Neuronal stem cell (in vitro differentiated cells): ENCODE measurements at places on chromosomes 6 and 20.

- H3K36me3 ChIP-seq: no peaks in the 10 kb centered on the region
- H3K27me3 ChIP-seq: no peaks in the 10 kb centered on the region
Observed at GRCh38 chr6:129558248-129558647, 151.7 kb downstream of the ARHGAP18 start.

DNA sequence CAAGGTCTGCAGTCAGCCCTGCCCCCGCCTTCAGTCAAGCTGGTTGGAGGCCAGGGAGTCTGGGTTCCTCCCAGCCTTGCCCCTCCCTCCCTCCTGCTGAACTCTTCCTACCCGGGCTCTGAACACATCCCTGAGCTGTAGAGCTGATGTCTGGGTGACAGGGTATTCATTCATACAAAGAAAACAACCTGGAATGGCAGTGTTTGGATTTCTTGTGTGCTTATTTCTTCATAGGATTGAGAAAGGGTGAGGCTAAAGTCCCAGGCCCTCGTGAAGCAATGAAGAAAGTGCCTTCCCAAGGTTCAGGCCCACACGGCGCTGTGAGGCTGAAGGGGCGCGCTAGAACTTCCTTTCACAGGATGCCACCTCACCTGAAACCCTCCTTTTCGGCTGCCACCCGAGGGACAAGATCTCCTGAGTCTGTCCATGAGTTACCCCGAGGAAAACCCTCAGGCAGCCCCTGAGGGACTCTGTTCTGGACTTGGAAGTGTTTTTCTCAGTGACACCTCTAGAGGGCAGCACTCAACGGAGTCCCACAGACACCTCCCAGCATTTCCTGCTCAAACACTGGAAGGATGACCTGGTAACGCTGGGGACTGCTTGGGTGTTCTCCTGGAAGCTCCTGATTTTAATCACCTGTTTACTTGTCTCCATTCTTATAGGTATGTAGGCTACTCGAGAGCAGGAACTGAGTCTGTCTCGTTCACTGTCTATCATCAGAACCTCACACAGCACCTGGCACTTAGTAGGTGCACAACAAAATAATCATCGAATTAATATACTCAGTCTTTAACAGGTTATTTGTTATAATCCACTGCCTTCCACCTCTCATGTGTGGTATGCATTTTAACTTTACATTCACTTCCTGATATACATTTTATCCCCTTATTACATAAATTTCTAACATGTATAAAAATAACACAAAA lies 11.8 kb upstream of the GSTA1 start:
- H3K4me3 ChIP-seq: no peak overlapping the region
- H3K4me1 ChIP-seq: no peaks in the 10 kb centered on the region
- H3K27me3 ChIP-seq: no peaks in the 10 kb centered on the region
- no peak overlapping the region for H3K27ac ChIP-seq
- peak; percentile 33 for DNase-seq
- no peaks in the 10 kb centered on the region for H3K36me3 ChIP-seq

DNA sequence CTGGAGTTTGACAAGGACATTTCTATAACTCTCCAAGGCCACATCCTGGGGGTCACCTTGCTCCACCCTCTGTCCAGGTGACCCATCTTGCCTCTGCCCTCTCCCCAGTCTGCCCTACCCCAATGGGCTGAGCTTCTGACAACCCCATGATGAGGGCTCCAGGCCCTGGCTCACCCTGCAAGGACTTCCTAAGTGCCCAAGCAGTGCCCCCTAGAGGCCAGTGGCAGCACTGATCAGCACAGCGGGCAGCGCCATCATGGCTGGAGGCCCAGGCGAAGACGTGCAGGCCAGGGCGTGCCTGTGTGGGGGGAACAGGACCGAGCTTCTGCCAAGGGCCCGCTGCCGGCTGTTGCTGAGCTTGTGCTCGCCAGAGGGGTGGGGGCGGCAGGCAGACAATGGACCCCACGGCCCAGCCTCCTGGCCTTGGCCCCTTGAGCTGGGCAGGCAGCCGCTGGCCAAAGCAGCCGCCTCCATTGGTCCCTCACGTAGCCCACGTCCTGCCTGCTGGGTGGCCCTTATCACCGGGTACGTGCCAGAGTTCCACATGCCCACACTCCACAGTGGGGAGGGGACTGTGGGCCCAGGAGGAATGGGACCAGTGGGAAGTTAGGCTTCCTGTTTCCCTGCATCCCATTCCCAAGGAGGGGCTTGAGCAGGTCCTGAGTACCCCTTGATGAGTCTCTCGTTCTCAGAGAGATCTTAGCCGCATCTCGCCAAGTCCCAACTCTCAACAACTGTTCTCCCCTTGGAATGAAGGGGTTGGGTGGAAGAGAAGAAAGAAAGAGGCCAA lies 64.3 kb downstream of the MRPL14 start:
- DNase-seq: no peak
- H3K4me3 ChIP-seq: no peak overlapping the region
- H3K36me3 ChIP-seq: no peaks in the 10 kb centered on the region
- no peaks in the 10 kb centered on the region for H3K27me3 ChIP-seq
- no peak overlapping the region for H3K27ac ChIP-seq

- no peak overlapping the region for H3K27ac ChIP-seq
- no peaks in the 10 kb centered on the region for H3K36me3 ChIP-seq
- H3K27me3 ChIP-seq: no peaks in the 10 kb centered on the region
- no peak overlapping the region for H3K4me3 ChIP-seq
- no peak for DNase-seq
Observed at GRCh38 chr6:10545482-10545881, 24.3 kb downstream of the GCNT2 start.

DNA sequence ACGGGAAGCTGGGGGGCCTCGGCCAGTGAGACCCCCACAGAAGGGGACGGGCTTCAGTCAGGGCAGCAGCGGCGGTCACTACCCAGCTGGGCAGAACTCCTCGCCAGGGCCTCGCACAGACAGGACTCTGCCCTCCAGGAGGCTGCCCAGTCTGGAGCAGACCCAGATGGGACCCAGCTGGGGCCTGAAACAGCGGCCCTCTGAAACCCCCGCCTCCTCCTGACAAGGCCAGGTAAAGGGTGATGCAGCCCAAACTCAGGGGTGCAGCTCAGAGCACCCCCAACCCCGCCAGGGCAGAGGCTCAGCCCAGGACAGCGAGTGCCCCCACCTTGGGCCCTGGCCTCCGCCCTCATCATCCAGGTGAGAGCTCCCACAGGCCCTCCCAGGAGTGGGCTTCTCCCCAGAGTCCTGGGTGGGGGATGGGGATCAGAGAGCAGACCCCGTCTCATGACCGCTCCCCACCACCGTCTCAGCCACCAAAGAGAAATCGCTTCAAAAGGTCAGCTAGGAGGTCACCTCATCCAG lies 2.2 kb downstream of the EEF1A2 start:
- DNase-seq: no peak
- no peaks in the 10 kb centered on the region for H3K36me3 ChIP-seq
- H3K4me1 ChIP-seq: peaks cover 5% of the 10 kb centered on the region
- no peak overlapping the region for H3K4me3 ChIP-seq
- peaks cover 49% of the 10 kb centered on the region for H3K27me3 ChIP-seq

DNA sequence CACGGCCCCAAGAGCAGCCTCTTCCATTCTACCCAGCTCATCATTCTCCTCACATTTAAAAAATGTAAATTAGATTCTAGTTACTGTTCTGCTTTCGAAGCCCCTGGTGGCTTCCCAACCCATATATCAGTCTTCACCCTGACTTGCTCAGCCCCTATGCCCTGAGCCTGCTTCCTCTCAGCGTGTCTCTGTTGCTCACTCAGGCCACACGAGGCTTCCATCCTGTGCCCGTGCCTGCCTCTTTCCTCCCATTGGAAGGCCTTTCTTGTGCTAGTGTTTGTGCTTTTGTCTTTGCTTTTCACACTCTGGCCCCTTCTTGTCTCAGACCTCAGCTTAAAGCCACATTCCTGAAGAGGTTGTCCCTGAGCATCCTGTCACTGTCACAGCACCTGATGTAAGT lies 78.1 kb downstream of the AFDN start:
- H3K27ac ChIP-seq: peak overlapping the region; percentile 5
- no peak overlapping the region for H3K4me3 ChIP-seq
- no peak for DNase-seq
- peaks cover 18% of the 10 kb centered on the region for H3K36me3 ChIP-seq
- H3K4me1 ChIP-seq: peaks cover 5% of the 10 kb centered on the region
- no peaks in the 10 kb centered on the region for H3K27me3 ChIP-seq

DNA sequence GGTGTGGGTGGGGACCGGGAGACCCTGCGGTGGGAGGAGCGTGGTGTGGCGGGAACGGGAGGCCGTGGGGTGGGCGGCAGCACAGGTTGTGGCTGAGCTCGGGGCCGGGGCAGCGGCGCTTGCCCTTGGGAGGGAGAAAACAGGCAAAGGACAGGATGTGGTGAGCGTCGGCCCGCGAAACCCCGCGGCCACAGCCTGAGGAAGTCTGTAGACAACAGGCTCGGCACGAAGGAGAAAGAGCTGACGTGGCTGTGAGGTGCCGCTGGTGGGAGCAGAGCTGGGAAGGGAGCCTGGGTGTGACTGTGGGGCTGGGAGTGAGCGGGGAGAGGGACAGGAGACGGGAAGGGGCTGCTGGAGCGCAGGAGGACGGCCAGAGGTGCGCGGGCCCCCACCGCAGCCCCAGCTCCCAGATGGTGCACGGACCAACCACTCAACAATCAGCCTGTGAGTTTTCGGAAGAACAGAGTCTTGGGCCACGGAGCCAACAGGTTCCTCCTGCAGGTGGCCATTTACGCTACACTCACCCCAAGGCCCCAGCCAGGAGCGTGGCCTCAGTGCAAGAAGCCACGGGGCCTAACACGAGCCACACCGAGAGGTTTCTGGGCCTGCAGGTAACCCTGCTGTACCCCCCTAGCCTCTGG lies 202.8 kb downstream of the DLL1 start:
- DNase-seq: no peak
- no peak overlapping the region for H3K27ac ChIP-seq
- no peaks in the 10 kb centered on the region for H3K4me1 ChIP-seq
- H3K4me3 ChIP-seq: no peak overlapping the region

DNA sequence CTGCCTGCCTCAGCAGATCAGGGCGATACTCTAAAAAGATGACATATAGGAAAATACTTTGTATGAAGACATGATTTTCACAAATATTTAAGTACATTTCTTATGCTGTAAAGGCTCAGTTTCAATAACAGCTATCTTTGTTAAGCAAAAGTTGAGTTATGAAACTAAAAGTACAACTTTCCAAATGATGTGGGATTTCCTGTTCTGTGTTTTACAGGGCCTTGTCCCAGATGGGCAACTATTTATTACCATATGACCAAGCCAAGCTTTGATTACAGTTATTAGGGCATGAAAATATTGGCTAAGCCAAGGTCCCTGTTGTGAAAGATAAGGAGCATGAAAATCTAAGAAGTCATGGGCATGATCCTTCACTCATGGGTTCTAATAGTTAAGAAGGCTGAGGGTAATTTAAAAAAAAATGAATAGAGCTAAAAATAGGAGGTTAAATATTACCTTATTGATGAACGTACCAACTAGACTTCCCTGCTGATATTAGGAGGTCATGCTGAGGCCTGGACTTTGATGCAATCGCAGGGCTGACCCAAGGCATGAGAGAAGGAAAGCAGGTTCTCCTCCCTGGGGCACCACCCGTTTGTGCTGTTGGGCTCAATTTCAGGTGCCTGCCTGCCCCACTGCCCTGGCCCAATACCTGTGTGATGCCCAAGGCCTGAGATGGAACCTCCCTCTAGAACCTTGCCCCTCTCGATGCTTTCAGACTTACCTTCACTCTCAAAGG lies 294.4 kb upstream of the PRDM1 start:
- H3K27me3 ChIP-seq: no peaks in the 10 kb centered on the region
- no peak overlapping the region for H3K4me3 ChIP-seq

GRCh38 chr20:49100972-49101371 lies 54.9 kb downstream of the CSE1L start:
- no peak for DNase-seq
- H3K4me1 ChIP-seq: no peaks in the 10 kb centered on the region
- no peak overlapping the region for H3K27ac ChIP-seq
- no peaks in the 10 kb centered on the region for H3K27me3 ChIP-seq
- no peak overlapping the region for H3K4me3 ChIP-seq
- peaks cover 38% of the 10 kb centered on the region for H3K36me3 ChIP-seq

- H3K27ac ChIP-seq: no peak overlapping the region
- H3K27me3 ChIP-seq: peaks cover 3% of the 10 kb centered on the region
- DNase-seq: no peak
- H3K4me3 ChIP-seq: peak overlapping the region; percentile 7
- no peaks in the 10 kb centered on the region for H3K36me3 ChIP-seq
Observed at GRCh38 chr20:58623579-58624473, 27.3 kb upstream of the STX16 start.

GRCh38 chr6:36947570-36948351 lies 6.8 kb upstream of the PI16 start:
- no peak overlapping the region for H3K27ac ChIP-seq
- H3K36me3 ChIP-seq: no peaks in the 10 kb centered on the region
- DNase-seq: no peak
- no peak overlapping the region for H3K4me3 ChIP-seq
- no peaks in the 10 kb centered on the region for H3K4me1 ChIP-seq
- peaks cover 10% of the 10 kb centered on the region for H3K27me3 ChIP-seq

- no peaks in the 10 kb centered on the region for H3K36me3 ChIP-seq
- H3K27ac ChIP-seq: no peak overlapping the region
- H3K4me3 ChIP-seq: no peak overlapping the region
- H3K27me3 ChIP-seq: no peaks in the 10 kb centered on the region
- DNase-seq: no peak
Observed at GRCh38 chr6:20564777-20565176, 30.5 kb downstream of the CDKAL1 start.

- no peaks in the 10 kb centered on the region for H3K27me3 ChIP-seq
- peaks cover 10% of the 10 kb centered on the region for H3K4me1 ChIP-seq
- H3K4me3 ChIP-seq: no peak overlapping the region
- H3K27ac ChIP-seq: no peak overlapping the region
Observed at GRCh38 chr6:14934844-14935243, 311.0 kb upstream of the JARID2 start.

DNA sequence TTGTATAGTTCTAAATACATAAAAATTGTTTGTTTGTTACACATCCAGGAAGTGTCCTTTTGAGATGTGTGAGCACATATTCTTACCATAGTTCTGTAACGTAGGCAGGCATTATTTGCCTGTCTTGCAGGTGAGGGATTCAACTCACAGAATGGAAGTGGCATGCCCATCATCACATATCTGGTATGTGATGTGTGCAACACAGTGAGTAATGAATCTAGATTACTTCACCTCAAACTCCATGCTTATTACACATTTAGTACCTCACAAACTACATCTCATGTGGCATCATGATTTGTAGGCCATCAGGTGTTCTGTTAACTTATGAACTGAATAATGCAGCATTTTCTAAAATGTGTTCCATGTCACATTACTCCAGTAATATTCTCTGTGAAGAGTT lies 181.6 kb downstream of the PLCB4 start:
- no peak for DNase-seq
- no peaks in the 10 kb centered on the region for H3K4me1 ChIP-seq
- no peaks in the 10 kb centered on the region for H3K27me3 ChIP-seq
- no peak overlapping the region for H3K27ac ChIP-seq

DNA sequence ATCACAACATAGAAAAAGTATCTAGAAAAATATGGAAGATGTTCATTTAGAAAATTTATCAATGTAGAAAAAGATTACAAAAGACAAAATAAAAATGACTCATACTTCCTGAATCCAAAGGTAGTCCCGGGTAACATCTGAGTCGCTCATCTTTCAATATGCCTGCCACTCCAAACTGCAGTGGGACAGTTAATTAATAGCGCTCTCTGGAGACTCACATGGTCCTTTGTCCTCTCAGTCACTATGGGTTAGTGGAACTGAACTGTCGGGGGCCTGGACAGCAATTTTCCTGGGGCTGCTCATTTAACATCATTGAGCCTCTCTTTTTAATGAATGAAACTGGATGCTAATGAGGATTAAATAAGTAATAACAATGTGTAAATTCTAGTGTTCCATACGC lies 103.4 kb downstream of the MAP3K4 start:
- H3K27ac ChIP-seq: no peak overlapping the region
- H3K4me3 ChIP-seq: no peak overlapping the region

GRCh38 chr6:14310960-14311359 lies 193.4 kb downstream of the CD83 start:
- no peak for DNase-seq
- no peaks in the 10 kb centered on the region for H3K4me1 ChIP-seq
- no peak overlapping the region for H3K4me3 ChIP-seq
- H3K27me3 ChIP-seq: no peaks in the 10 kb centered on the region
